Activated gamma-delta T cell treated with anti-CD3 and anti-CD28 coated beads, Interleukin-2, amount 50 U/mL, for 16 hours (primary cell): ENCODE measurements at places on chromosomes 4 and X.

- DNase-seq = no peak
Observed at GRCh38 chr4:39825741-39826231, 127.8 kb downstream of the UBE2K start.

- DNase-seq = no peak
Observed at GRCh38 chr4:73527196-73527595, 45.7 kb downstream of the AFM start.

GRCh38 chrX:17944833-17945497 is 83.9 kb upstream of the RAI2 start:
- DNase-seq = no peak

DNA sequence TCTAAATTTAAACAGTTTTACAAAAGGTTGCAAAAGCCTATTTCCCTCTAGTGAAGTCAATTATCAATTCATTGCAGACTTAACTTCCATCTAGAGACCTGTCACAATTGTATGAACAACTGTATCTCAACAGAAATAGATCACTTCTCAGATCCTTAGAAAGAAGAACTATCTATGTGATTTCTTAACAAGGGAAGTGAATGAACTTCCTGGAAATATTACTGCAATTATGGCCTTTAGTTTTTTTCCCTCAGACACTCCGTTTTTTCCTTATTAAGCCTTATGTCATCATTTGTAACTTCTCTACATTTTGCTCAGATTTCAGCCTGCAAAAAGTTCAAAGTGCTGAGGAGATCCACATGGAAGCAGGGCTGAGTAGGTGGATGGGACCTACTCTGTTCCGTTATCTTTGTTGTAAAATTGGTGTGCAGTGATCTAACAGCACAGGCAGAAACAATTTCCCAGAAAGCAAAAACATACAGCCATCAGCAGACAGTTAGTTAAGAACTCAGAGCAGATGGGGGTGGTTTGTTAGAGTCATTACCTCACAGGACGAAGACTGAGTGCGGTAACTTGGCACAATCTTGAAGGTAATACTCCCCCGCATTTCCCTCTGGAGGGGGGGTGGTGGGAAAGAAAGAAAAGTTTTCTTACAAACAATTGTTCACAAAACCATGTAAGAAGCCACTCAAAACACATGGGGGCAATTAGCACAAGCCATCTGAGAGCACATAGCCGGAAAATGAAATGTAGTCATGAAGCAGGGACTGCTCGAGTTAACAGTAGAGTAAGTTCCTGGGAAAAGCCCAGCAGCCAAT is 112.3 kb downstream of the NYX start:
- peak; percentile 7 for DNase-seq

GRCh38 chrX:126509923-126510322 is 42.7 kb downstream of the DCAF12L1 start:
- no peak for DNase-seq

DNA sequence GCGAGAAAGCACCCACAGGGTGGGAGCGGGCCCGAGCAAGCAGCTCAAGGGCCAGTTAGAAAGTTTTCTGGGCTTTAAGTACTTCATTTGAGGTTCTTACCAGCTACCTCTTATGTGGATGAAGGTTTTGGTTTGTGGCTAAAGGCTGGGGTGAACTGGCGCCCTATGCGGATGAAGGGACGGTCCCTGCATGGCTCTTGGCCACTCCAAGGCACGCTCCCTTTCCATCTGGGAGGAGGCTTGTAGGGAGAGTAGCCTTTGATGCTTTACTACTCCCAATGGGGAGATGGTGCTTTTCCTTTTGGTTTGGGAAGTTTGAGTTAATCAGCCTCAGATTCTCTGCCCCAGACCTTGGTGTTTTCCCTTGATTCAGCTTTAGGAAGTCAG is 17.7 kb downstream of the MRFAP1 start:
- no peak for DNase-seq

GRCh38 chrX:130999360-130999759 is 58.8 kb upstream of the ARHGAP36 start:
- no peak for DNase-seq

DNA sequence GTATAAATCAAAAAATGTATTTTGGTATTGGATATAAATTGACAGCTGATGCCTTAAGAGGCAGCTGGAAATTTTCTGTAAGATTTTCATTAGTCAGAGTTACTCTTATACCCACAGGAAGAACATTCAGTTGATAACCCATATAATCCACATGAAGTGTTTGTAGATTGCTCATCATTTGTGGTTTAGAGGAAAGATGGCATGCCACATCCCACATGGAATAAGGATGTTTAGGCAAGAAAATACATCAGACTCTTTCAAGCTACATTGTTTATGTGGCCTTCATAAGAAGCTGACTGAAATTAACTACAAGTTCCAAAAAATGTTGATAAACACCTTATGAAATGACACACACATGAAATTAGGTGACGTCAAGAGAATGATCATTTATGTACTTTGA is 56.6 kb downstream of the AREG start:
- DNase-seq = no peak

- no peak for DNase-seq
Observed at GRCh38 chrX:4675686-4676300, 962.3 kb upstream of the PRKX start.

DNA sequence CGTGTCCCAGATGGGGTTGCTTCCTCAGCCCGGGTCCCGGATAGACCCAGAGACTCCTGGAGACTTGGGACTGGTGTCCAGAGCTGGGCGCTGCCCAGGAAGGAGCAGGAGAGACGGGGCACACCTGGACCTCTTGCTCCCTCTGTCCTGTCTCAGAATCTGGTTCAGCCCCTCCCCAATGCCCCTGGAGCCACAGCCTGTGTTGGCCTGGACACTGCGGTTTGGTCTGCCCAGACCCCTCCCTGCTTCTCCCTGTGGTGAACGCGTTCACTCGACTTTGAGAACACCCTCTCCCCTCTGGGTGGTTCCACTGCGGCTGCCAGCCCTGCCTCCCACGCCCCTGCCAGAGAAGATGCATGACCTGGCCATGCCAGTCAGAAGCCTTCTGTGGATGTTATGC is 111.1 kb downstream of the HMX1 start:
- no peak for DNase-seq

GRCh38 chr4:148795156-148795864 is 353.1 kb upstream of the NR3C2 start:
- no peak for DNase-seq

DNA sequence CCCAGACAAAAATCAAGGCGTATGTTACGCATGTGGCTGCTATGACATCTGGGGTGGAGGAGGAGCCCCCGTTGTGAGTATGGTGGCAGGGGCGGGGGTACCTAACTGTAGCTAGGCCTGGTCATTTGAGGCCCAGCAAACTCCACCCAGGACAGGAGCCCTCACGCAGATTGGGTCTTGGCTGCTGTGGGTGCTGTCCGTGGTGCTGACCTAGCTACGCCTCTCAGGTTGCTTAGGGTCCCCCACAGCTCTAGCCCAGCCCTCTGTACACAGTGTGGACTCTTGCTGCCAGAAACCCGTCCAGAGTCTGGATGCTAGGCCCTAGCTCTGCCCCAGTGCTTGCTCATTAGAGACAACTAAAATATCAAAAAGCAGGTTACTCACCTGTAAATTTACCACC is 146.7 kb upstream of the PSAPL1 start:
- DNase-seq = no peak

GRCh38 chr4:147924604-147925412 is 192.9 kb downstream of the ARHGAP10 start:
- no peak for DNase-seq
